CD8-positive, alpha-beta memory T cell (primary cell): ENCODE measurements at places on chromosomes 11 and 22.

GRCh38 chr22:25403284-25403810, 161.1 kb upstream of the GRK3 start:
- no peak for DNase-seq

DNA sequence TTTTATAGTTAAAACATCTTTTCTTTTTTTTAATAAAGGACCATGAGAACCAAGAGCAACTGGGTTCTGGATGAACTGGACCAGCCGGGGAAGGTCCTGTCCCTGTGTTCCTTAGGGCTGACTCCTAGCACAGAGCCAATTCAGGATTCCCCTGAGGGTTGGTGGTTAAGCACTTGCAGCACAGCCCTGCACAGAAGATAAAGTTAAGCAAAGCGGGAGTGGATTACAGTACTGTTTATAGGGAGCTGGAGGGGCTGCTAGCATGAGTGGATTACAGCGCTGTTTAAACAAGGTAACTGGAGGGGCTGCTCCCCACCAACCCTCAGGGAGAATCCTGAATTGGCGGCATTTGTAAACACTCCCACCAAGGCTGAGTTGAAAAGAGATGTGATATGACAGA, 90.6 kb downstream of the CELSR1 start:
- DNase-seq: no peak

- no peak for DNase-seq
Observed at GRCh38 chr11:2440646-2441045, 3.7 kb downstream of the TRPM5 start.

DNA sequence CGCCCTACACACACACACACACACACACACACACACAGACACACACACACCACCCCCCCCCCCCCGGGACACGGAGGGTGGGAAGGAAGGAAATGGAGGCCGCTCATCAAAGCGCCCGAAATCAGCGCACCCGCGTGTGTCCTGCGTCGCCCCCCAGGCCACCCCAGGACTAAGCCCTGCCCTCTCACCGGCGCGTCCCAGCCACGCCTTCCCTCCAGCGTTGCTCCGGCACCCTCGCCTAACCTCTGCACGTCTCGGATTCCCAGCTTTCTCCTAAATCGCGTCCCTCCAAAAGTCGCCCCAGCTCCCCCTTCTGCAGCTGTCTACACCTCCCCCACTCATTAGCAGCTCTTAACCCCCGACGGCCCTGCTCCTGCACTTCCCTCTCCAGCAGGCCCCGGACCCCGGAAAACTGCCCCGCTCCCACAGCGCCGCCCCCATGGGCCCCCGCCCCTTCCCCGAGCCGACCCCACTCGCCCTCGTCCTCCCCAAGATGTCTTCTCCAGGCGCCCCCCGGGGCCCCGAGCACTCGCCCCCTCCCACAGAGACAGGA, 557 bp downstream of the PACSIN2 start:
- peak; percentile 33 for DNase-seq

DNA sequence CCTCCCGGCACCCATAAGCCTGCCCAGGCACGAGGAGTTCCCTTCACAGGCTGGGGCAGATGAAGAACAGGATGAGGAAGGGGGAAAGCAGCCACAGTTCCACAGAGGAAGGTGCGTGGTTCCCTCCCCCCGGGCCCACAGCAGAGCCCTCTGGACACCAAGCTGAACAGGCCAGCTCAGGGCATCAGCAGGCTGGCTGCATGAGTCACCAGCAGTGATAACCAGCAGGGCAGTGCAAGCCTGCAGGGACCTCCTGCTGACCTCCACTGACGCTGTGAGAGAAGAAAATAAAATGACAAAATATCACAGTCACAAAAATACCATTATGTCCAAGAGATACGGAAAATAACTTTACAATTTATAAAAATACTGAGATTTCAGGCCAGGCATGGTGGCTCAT, 11.5 kb downstream of the RTL6 start:
- no peak for DNase-seq

DNA sequence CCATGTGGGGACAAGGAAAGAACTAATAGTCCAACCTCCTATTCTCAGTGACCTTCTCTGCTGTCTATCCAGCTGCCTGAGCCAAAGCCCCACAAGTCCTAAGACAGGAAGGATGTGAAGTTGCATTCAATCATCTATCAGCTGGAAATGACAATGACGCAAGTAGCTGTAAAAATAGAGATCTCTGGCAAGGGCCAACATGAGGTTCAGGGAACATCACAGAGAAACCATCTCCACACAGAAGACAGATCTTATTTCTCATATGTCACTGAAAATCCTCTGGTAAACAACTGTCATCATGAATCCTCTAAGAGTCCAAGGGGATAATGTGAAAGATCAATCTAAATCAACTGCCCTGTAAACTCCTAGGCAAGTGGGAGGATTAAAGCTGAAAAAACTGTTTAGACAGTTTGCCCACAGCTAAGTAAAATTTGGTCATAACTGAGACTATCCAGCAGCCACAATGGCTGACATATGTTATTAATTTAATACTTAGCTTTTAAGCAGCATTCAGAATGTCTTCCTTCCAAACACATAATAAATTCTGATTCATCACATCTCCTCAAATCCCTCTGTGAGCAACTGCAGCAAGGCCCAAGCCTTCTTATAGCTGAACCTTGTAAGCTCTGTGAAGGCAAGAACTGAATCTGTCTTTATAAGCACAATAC, 52.1 kb downstream of the ALG9 start:
- no peak for DNase-seq

GRCh38 chr11:44424841-44425240, 114.9 kb upstream of the ALX4 start:
- DNase-seq: no peak

DNA sequence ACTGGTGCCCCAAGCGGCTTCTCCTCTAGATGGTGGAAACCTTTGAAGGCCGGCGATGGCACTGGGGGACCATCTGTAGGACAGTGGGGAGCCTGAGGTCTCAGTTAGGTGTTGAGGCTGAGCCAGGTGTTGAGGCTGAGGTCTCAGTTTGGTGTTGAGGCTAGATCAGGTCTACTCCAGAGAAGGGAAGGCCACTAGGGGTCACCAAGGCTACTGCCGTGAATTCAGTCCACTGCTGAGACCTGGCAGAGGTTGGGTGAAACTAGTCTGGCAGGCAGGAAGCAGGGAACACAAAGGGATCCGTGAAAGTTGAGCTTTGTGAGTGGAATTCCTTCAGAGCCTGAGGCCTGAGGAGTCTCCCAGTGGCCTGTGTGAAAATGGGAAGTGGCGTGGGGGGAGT, 123.8 kb upstream of the FGF3 start:
- no peak for DNase-seq

DNA sequence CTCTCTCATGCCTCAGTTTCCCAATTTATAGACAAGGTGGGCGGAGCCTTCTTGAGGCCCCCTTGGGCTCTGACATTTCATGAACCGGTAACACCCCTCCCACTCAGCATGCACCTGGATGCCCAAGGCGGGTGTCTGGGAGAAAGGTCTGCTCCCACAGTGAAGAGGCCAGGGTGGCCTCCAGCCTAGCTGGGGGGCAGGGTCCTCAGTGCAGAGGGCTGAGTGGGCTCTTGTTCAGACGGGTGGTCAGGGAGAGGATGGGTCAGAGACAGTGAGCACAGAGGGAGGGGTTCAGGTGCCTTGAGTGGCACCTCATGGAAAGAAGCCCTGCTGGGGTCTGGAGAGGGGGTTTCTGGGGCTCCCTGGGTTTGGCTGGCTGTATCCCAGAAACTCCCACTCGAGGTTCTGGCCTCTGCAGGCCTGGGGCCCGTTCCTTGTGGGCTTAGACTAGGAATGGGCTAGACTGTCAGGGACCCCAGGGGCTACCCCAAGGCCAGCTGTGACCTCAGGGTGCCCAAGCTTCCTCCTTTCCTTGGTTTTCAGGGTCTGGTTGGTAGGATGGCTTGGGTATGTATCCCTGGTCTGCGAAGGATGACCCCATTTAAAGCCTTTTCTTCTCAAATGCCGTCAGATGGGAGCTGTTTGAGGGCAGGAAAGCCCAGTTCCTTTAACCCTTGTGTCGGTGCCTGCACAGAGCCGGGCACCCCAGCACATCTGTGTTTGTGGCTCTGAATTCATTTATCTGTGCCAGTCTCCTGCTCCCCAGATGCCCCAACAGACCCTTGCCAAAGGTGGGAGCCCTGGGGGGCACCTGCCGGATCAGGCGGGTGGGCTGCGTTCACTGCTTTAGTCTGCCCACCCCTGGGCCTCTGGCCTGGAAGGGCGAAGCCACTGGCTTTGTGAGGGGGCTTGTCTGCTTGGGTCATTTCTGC, 1.2 kb downstream of the SYNGR1 start:
- no peak for DNase-seq

- DNase-seq: no peak
Observed at GRCh38 chr22:29208879-29209623, 3.4 kb downstream of the EMID1 start.

GRCh38 chr11:110858547-110858921, 146.3 kb upstream of the ARHGAP20 start:
- no peak for DNase-seq

- no peak for DNase-seq
Observed at GRCh38 chr11:1692708-1693326, 4.2 kb upstream of the KRTAP5-6 start.

DNA sequence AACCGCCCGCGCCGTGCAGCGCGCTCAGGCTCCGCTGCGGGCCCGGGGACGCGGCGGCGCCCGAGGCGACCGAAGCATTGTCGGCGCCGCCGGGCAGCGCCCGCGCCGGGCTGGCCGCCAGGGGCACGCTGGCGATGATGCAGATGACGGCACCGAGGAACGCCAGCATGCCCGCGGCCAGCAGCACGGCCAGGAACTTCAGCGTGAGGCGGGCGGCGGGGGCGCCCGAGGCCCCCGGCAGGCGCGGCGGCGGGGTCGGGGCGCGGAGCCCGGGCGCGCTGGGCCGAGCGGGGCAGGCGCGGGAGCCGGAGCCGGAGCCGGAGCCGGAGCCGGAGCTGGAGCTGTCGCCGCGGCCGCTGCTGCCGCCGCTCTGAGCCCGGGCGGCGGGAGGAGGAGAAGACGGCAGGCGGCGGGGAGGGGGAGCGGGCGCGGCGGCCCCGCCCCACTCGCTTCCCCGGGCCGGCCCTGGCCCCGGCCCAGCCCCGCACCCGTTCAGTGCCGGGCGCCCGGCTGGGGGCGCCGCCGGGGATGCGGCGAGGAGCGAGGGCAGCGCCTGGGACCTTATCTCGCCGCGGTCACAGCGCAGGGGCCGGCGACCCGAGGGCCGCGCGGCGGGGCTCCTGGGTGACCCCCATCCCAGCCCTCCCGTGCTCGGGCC, at the start of gene NPTXR:
TSS of gene NPTXR (minus strand) at position 372 of the 658 bp plus-strand sequence.
- DNase-seq: peak; percentile 47

- no peak for DNase-seq
Observed at GRCh38 chr11:122099374-122100036, 16.5 kb downstream of the BLID start.

- no peak for DNase-seq
Observed at GRCh38 chr11:130882138-130882551, 34.1 kb downstream of the SNX19 start.

DNA sequence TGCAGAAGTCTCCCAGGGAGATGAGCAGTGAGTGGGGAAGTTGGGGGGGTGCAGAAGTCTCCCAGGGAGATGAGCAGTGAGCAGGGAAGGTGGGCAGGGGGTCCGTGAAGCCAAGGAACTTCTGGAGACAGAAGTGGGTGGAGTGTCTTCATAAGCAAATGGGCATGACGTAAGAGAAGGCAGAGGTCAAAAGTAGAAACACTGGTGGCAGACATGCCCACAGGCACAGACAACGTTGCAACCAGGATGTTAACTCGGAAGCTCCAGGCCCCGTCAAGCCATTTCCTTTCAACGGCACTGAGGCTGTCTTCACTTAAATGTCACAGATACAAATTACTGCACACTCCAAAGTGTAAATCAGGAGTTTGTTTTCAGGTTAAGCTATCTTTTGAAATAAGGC, 186.1 kb downstream of the SHANK2 start:
- no peak for DNase-seq

GRCh38 chr22:23604939-23605712, 25.0 kb upstream of the IGLL1 start:
- DNase-seq: no peak

DNA sequence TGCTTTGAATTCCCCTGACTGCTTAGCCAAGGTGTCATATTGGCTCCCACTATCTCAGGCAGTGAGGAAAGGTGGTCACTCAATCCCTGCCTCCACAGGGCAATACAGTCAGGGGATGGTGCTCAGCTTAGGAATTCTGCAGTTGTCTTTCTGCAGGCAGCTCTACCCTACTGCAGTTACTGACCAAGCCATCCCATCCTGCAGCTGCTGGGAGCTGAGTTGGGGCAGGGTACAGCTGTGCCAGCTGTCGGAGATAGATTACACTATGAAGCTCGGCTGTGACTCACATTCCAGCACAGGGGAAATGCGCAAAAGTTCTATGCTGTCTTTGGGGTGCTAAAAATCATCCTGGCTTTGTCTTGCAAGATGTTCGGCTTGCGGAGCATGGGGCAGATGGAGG, 4.4 kb upstream of the DAGLA start:
- DNase-seq: no peak

DNA sequence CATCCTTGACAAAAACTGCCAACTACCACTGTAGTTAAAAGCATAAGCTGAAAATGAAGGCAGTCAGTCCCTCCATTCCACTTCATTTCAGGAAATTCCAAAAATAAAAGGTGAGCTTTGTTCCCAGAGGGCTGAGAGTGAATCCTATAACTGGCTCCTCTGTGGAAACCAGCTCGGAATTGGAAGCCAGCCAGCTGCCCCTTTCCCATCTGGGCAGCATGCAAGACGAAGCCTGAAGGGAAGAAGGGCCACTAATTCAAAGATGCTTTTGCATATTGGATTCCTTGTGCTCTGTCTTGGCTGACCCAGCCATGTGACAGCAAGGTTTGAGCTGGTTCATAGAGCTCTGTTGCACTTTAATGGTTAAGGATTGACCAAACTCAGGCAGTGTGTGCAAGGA, 83.4 kb downstream of the ALX4 start:
- DNase-seq: no peak

DNA sequence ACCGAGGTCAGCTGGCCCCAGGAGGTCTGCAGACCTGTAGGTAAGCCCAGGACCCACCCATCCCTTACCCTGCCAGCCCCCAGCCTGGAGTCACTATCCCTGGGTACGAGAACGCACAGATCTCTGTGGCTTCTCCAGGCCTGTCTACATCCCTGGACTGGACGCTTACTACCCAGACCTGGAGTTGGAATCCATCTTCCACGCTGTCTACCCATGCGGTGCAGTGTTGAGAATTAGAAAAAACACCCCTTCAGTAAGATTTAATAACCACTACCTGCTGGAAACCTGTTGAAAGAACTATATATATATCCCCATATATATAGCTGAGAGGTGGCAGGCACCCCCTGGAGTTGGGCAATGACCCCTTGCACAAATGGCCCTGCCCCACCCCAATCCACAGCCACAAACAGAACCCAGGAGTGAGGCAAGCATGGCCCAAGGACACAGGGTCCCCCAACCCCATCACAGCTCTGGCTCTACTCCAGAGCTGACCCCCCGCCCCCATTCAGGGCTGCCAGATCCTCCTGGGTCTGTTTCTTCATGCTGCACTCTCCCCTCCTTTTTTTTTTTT, 17.7 kb upstream of the RGL4 start:
- no peak for DNase-seq

DNA sequence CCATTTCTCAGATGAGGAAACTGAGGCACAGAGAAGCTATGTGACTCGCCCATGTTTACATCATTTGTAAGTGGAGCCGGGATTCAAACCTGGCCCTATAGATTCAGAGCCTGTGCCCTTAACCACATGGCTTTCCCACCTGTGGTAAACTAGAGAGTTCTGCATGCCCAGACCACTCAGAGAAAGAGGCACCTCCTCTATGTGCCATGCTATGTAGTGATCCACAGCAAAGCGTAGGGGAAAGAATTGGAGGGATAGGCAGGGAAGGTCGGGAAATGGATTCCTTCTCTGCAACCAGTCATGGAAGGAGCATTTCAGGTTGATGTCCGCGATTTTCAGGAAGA, 15.4 kb upstream of the POU2AF2 start:
- DNase-seq: no peak

- no peak for DNase-seq
Observed at GRCh38 chr11:117319214-117319840, 3.3 kb upstream of the BACE1 start.
